Stimulated activated CD8-positive, alpha-beta memory T cell treated with anti-CD3 and anti-CD28 coated beads, Interleukin-7, amount 100 ng/mL, for 48 hours (primary cell): ENCODE measurements at places on chromosomes 1 and 21.

- DNase-seq, result no peak
Observed at GRCh38 chr1:148166558-148167492, 14.7 kb upstream of the NBPF11 start.

GRCh38 chr1:101993710-101994109 lies 3.0 kb downstream of the OLFM3 start:
- no peak for DNase-seq

DNA sequence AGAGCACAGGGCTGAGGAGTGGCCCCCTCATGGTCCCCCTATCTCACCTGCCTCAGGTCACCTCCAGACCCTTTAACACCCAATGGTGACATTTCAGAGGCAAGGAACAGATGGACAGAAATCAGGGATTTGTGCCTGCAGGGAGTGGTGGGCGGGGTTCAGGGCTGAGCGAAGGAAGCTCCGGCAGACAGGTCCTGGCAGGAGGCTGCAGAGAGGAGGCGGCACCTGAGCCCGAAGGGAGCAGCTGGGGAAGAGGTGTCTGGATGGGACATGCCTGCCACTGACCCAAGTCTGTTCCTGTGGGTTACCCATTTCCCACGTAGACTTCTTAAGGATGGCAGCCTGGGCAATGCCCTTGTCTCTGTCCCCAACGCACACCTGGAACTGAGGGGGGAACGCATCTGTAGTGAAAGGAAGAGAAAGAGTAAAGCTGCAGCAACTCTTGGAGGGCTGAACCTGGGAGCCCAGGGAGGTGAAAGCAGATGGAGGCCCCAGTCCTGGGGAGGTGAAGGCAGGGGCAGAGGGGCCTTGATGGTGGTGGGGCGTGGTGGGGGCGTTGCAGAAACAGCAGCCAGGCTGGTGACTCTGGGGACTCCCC lies 61.6 kb upstream of the ADARB1 start:
- DNase-seq, result no peak

GRCh38 chr1:203479646-203480045 lies 4.0 kb downstream of the PRELP start:
- DNase-seq, result no peak

DNA sequence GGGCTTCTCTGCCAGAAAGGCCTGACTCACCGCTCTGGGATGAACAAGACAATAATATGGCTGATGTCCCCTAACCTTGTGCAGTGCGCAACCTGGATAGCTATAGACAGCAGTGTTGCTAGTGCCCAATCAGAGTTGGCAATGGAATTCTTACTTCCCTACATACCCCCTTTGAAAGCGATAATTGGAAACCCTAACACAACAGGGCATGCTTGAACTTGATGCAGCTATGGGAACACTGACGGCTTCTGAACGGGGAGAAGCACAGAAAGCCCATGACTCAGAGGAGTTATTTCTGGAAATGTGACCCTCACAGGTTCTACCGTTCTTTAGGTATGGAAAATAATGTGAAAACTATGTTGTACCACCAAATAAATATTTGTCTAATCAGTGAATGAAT lies 200.6 kb downstream of the TRABD2B start:
- DNase-seq, result no peak

- no peak for DNase-seq
Observed at GRCh38 chr21:33993286-33994231, 78.0 kb upstream of the ATP5PO start.

GRCh38 chr1:179083533-179083932 lies 1.7 kb downstream of the TOR3A start:
- DNase-seq, result no peak

DNA sequence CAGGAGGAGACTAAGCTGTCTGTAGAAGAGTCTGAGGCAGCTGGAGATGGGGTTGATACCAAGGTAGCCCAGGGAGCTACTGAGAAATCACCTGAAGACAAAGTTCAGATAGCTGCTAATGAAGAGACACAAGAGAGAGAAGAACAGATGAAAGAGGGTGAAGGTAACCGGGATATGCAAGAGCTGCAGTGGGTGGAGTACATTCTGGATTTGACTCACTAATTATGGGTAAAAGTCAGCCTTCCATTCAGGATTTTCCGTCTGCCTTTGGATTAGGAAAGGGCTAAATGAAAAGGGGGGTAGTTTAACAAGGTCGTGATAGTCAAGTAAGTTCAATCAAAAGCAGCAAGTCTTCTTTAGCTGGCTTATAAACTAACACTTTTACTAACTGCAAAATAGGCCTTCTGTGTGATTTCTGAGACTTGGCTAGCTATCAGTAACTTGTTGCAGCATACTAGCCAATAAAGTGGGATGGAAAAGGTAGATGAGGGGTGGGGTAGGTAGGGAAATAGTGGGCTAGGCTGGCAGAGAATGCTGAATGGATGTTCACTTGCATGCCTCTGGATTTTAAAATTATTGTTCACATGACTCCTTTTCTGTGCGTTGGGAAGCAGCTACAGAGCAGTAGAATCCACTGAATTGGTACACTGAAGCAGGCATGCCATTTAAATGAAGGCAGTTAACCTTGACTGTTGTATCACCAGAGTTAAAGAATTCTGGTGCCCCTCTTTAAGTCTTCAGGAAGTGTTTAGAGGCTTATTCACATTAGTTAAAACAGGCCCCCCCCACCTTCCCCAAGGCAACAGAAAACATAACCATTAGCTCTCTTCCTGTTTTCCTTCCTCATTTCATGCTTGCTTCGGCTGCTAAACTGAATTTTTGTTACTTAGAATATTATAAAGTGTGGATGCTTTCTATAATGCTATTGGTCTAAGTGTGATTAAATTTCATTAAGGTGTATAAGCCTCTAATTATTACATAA lies 15.4 kb downstream of the CCDC17 start:
- no peak for DNase-seq

DNA sequence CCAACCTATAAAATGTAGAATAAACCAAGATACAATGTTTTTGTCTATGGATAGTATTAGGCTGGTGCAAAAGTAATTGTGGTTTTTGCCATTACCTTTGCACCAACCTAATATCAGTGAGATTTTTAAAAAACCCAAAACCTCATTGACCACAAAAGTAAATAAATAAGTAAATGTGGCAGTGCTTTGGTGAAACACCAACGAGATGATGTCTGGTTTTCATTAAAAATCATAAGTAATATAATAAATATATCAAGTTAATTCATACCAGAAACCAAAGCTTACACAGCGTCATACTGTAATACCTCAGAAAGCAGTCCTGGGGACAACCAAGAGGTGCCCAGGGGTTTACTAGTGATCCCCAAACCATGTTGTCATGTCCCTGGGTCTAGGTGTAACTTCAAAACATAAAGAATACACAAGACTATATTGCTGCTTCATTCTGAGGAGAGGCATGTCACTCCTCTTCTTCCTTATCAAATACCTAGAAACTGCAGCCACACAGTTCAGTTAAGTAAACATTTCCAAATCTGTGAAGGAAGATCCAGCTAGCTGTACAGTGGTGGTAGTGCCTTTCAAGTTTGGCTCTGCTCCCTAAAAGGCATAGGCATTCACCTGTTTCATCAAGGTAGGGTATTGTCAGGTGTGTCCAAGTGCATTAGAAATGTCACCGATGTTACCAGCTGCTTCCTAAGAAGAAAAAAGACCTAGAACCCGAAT lies 51.6 kb upstream of the ZC3H11B start:
- no peak for DNase-seq

- DNase-seq, result no peak
Observed at GRCh38 chr1:30311749-30312148, 411.6 kb downstream of the MATN1 start.

DNA sequence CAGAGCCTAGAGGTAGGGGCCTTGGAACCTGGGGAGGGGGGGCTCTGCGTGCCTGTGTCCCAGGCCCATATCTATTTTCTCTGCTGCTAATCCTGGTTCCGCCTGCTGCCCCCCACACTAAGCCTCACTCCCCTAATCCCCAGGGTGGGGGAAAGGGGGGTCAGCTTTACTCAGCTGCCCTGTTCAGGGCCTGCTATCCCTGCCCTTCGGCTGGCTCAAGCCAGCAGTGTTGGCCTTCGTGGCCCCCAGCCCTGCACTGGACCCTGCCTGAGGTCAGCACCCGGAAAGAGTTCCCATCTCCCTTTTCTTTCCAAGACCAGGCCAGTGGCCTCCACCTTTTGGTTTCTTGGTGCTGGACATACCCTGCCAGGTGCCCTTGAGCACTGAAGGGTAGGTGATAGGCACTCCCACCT lies 8.4 kb downstream of the ZBTB7B start:
- no peak for DNase-seq

GRCh38 chr1:57118948-57119603 lies 153.3 kb upstream of the C8B start:
- DNase-seq, result no peak

DNA sequence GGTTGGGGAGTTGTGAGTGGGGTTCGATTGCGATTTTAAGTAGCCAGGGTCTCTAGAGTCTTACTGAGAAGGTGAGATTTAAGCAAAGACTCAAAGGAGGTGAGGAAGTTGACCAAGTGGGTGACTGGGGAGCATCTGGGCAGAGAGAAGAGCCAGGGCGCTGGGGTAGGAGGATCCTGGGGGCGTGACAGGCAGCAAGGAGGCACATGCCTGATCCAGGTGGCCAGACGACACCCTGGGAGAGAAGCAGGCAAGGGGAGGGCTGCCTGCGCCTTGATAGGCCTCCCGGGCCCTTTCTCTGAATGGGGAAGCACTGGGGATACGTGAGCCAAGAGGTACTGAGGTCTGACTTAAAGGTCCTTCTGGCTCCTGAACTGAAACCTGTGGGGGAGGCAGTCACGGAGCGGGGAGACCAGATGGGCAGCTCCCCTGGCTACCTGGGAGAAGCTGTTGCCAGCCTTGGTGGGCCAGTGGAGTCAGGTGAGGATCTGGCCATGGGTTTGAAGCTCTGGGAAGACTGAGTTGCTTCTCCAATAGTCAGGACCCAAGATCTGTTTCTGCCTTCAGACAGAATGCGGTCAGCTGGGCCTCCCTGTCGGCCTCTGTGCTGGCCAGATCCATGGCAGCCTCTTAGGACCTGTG lies 5.4 kb downstream of the ZBTB48 start:
- DNase-seq, result no peak

- DNase-seq, result no peak
Observed at GRCh38 chr1:4752059-4752458, 97.7 kb downstream of the AJAP1 start.

DNA sequence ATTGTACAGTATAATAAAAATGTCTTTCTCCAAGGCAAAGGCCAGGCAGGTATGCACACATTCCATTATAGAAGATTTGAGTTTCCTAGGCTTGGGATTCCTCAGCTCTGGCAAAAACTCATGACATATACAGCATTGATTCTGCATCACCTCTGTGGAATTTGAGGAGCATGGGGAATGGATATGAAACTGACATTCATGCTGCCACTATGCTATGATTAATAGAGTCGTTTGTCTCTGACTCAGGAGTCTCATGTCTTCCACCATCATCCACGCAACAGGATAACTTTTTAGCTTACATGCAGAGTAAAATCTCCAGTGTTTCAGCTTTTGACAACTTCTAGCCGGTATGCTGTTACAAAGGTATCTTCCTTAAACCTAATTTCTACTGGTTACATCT lies 49.8 kb upstream of the ADORA3 start:
- DNase-seq, result no peak

GRCh38 chr1:231727171-231727570 lies 100.6 kb downstream of the DISC1 start:
- no peak for DNase-seq

GRCh38 chr1:115527746-115528145 lies 114.0 kb upstream of the VANGL1 start:
- DNase-seq, result no peak

GRCh38 chr1:12415038-12415466 lies 185.2 kb downstream of the VPS13D start:
- DNase-seq, result no peak

- no peak for DNase-seq
Observed at GRCh38 chr1:103783944-103784377, 34.3 kb downstream of the AMY1C start.

- DNase-seq, result no peak
Observed at GRCh38 chr21:15276243-15276642, 211.4 kb upstream of the NRIP1 start.

DNA sequence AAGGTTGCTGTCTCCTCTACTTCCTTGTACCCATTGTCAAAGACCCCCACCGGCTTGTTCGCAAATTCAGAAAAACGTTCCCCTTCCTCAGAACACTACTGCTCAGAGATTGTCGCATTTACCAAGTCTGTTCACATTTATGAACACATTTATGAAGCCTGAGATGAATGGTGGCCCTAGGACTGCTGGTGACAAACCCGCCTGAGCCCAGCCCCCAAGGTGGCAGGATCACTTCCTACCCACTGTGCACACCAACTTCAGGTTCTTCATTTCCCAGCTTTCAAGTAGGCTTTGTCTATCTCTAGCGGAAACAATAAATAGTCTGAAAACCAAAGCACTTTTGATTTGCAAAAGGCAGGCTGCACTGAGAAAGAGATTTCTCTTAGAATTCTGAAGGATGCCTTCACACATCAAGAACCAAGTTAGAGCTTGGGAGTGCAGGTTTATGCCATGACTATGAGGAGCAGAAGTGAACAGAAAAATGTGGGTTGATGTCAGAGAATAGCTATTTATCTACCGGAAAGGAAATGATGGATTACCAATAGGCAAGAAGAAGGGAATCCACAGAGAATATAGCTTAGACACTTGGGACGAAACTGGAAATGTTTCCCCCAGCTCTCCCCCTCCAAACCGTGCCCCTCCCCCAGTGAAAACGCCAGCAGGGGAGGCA lies 200.5 kb downstream of the TOMM20 start:
- DNase-seq, result no peak

- no peak for DNase-seq
Observed at GRCh38 chr1:79448426-79448825, 441.9 kb upstream of the ADGRL4 start.

DNA sequence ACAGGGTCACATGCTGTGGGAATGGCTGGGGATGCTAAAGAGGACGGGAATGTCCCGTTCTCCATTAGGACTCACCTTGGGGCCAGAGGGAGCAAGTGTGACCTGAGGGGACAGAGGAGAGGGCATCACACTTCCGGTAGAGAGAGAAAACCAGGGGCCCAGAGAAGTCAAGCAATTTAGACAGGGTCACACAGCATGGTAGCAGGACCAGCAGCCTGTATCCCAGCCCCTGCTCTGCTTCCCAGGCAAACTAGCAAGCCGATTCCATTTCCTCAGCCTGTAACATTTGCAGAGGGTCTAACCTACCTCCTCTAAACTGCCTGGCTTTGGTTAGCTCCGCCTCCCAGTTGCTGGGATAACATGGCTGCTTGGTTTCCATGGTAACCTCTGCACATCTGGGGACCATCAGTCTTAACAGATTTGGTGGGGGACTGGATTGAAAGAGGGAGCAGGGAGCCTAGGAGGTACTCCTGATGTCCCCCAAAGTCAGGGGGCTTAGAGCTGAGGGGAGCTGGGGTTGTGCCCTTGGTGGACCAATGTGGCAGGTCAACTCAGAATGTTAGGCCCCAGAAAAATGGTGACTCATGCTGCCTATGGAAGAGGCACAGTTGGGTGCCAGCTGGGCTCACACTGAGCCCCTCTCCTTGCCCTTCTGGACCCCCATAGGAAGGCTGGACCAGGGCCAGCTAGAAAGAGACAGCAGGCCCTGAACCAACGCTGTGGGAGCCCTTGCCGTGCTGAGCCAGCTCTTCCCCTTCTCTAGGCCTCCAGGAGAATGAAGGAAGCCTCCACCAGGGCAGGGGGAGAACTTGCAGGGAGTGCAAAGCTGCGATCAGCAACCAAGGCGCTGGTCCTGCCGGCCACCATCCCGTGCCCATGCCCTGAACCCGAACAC lies 9.5 kb downstream of the COL16A1 start:
- no peak for DNase-seq

- DNase-seq, result no peak
Observed at GRCh38 chr1:179952186-179952585, 2.4 kb upstream of the CEP350 start.

- DNase-seq, result no peak
Observed at GRCh38 chr1:26811708-26812107, 14.8 kb upstream of the ZDHHC18 start.
